NCI-H1930 (cell line): ENCODE measurements at places on chromosomes 6 and 20.

DNA sequence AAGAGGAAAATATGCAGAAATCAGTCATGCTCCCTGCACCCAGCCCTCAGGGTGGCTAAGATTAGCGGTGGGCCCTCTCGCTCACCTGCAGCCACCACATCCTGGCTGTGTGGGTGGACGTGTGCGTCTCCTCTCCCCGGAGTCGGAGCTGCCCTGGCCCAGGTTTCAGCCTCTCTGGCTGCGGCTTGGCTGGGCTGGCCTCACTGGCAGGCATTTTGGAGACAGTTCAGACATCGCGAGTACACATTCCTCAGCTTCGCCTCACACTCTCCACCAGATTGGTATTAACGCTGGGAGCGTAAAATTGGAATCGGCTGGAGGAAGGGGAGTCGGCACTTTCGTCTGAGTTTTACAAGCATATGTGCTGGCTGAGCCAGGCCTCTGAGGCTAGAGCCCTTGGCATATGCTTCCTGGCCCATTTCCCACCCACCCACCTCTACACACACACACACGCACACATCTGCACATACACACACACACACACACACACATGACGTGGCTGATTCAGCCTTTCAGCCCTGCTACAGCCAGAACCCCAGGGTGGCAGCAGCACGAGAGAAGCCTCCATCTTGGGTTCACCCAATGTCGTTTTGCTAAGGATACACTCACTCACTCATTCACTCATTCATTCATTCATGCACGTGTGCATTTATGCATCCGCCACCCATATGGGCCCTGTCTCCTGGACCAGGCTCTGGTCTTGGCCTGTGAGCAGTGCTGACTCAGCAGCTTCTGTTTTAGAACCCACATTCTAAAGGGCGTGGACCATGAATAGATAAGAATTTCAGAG lies 42.9 kb downstream of the BCAS4 start:
- no peak for DNase-seq

- DNase-seq, result no peak
Observed at GRCh38 chr6:170162775-170163404, 128.0 kb downstream of the DLL1 start.

DNA sequence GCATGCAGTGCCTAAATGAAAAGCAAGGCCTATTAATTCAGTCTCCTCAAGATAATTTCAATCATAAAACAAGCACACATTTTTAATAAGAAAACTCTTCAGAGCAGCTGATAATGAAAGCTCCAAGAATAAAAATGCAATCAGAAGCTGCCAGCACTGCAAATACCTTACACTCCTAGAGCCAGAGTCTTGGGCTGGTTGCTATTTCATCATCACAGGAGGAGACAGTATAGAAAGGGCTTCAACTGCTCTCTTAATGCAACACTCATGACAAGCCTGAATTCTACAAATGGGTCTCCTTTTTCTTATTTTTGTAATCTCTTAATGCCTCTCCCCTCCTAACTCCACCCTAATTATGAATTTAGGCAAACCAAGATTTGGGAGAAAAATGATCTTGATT lies 11.2 kb upstream of the MC3R start:
- no peak for DNase-seq

GRCh38 chr6:133166766-133167165 lies 74.4 kb upstream of the EYA4 start:
- no peak for DNase-seq

DNA sequence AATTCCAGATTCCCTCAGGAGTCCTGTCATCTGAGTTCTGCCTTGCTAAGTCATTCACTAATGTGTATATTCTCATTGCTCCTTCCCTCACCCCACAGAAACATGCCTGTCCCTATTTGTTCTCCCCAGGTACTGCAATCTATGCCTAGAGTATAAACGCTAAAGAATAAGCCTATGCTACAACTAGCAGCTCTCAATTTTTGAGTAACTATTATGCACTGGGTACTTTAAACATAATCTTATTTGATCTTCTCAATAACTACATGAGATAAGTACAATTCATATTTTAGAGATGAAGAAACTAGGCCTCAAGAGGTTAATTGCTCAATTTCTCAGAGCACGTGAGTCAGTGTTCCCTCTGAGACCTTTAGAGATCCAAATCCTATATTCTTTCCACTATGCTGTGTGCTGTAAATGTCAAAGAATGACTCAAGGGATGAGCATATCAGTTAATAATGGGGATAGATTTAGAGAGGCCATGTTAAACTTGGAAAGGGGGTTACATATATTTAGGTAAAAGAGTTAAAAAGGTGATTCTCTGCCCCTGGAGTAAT lies 423.8 kb upstream of the ADGRB3 start:
- no peak for DNase-seq

GRCh38 chr6:159720708-159721107 lies 6.6 kb upstream of the WTAP start:
- peak; percentile 4 for DNase-seq

DNA sequence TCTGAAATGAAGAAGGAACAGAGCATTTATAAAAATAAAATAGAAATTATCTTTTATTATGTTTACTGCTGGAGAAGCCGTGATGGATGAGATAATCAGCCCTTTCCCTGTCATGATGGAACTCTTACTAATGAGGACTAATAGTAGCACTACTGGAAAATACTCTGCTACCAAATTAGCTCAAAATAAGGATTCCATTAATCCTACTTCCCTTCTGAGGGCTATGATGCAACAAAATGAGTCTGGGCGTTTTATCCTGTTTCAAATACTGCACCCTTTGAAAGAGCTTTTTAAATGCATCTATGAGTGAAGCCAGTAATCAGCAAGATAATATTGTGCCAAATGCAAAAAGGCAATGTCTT lies 59.3 kb upstream of the CARMIL1 start:
- no peak for DNase-seq

GRCh38 chr6:43947860-43948259 lies 177.8 kb downstream of the VEGFA start:
- no peak for DNase-seq

- no peak for DNase-seq
Observed at GRCh38 chr6:144811140-144811539, 526.0 kb downstream of the UTRN start.

- DNase-seq, result no peak
Observed at GRCh38 chr20:60589623-60590022, 631.4 kb downstream of the CDH26 start.

DNA sequence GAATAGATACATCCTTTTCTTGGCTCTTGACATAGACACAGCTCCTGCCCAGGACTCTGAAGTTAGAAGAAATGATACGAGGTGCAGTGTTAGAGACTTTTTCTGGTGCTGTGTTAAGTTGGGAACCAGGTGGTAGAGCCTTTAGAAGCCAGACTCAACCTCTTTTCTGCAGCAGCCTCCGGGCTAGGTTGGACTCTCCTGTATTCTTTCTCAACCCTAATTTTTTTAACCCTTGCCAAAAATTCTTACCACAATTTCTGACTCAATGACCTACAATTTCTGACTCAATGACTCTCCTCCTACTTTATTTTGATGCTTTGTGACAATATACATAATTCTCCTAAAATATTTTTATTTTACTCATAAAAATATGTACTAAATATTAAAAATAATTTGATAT lies 127.4 kb upstream of the PRL start:
- DNase-seq, result no peak
